ENCODE measurements at places on chromosomes 5 and 9.

DNA sequence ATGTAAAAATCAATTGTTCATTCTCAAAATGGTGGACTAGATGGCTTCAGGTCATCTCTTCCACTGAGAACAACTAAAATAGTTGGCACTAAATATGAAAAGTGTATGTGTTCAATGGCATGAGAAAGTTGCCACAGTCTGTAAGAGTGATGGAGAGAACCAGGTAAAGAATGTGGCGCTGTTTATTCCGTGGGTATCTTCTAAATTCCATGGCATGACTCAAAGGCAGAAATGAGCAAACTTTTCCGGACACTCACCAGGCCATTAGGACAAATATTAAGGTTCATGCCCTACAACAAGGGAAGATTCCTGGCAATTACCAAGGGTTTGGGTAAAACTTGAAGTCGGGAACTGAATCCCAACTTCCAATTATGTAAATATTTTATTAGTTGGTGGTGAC is 825.4 kb upstream of the CDH6 start:
- no peak for DNase-seq

- no peak for DNase-seq
Observed at GRCh38 chr9:118414676-118415075, 710.5 kb downstream of the TLR4 start.

DNA sequence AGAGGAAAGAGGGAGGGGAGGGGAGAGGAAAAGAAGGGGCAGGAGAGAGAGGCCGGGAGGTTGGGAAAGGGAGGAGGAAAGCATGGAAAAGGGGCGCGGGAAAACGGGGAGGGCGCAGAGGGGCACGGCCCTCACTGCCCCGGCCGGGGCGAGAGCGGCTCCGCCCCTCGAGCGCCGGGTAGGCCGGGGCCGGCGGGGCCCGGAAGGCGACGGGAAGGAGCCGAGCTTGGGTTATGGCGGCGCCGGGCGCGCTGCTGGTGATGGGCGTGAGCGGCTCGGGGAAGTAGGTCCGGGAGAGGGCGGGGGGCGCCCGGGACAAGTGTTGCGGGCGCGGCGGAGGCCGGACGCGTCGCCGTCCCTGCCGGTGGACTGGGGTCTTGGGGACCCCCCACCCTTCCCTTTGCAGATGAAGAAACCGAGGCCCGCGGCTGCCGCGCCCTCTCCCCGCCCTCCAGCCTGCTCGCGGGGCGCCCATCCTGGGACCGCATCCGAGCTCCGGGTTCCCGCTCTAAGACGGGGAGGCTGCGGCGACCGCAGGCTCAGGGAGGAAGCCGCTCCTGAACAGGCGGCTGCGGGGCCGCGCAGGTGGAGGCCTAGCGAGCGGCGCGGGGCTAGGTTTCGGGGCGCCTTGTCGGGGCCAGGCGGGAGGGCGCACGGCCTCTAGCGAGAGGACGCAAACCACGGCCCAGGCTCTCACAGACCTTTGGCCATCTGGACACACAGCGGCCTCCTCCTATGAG is at the start of gene IDNK:
Gene IDNK, plus strand, starts transcription at position 205 of the 740 bp plus-strand sequence. Its CDS starts 29 bp downstream, at position 234.
- DNase-seq, result no peak

DNA sequence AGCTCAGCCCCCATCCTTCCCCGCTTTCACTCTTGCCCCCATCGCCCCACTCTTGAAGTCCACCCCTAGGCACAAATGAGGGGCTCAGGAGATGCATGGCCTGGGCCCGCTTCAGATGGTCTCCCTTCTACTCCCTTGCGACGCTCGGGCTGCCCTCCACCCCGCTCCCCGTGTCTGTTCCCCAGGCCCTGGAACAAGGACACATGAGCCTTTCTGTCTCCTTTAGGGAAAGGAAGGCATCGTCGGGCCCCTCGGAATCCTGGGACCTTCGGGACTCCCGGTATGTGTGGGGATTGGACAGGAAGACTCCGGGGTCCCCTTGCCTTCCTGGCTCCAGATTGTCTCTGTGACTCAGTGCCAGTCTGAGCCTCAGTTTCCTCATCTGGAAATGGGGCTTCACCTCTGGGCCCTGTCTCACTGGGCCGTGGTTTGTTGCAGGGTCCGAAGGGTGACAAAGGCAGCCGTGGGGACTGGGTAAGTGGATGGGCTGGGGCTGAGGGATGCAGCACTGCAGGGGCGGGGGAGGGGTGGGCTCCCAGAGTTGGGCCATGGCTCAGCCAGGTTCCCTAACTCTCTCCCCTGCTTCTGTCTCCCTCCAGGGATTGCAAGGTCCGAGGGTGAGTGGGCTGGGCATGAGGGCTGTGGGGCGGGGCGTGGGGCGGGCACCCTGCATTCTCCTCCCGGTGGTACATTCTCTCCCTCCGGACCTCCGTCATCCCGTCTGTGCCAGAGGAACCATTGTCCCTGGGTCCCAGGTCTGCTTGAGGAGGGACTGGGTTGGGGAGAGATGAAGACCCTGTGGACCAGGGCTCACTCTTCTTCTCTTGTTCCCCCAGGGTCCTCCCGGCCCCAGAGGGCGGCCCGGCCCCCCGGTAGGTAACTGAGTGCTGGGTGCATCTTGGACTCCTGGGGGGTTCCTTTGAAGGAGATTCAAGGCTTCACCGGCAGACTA is 21.8 kb upstream of the ORM1 start:
- DNase-seq, result no peak

Measured in esophagus squamous epithelium (tissue), 5 donors.